ENCODE measurements at places on chromosomes 2 and 18. TPM values are rescaled to one million over a fixed set of nuclear protein-coding genes. Genes with fewer than 3 reads are reported as not detected.

DAPL1 gene
- not detected for total RNA-seq

ALPG gene
- not detected for total RNA-seq

TMEM198 gene
- total RNA-seq: 14.7 TPM

INHA gene
- total RNA-seq: 0.41 TPM

LYG1 gene
- total RNA-seq: 0.41 TPM

KLHL30 gene
- total RNA-seq: under 0.01 TPM

CKAP2L gene
- total RNA-seq: 2.0 TPM

FLACC1 gene
- total RNA-seq: 2.4 TPM

RGPD5 gene
- total RNA-seq: 22.4 TPM

RBM45 gene
- total RNA-seq: 26.1 TPM

GBX2 gene
- 0.41 TPM for total RNA-seq

HEATR5B gene
- total RNA-seq: 125 TPM

CCDC85A gene
- total RNA-seq: 31.0 TPM

SLC66A2 gene
- 29.8 TPM for total RNA-seq

SPHKAP gene
- total RNA-seq: 45.7 TPM

ANKRD62 gene
- total RNA-seq: not detected

PSMA8 gene
- total RNA-seq: not detected

PNPT1 gene
- 38.3 TPM for total RNA-seq

CD8A gene
- total RNA-seq: 1.2 TPM

ASB18 gene
- total RNA-seq: 0.82 TPM

ERFE gene
- total RNA-seq: 0.82 TPM

CRYGC gene
- total RNA-seq: not detected

BBS5 gene
- 12.6 TPM for total RNA-seq

ZSWIM2 gene
- total RNA-seq: 0.41 TPM

GALNT5 gene
- total RNA-seq: under 0.01 TPM

PRKAG3 gene
- total RNA-seq: not detected

SLC39A10 gene
- total RNA-seq: 172 TPM

ALPI gene
- not detected for total RNA-seq

VRK2 gene
- total RNA-seq: 6.1 TPM

MDH1B gene
- 4.5 TPM for total RNA-seq

LCT gene
- total RNA-seq: not detected

MYO5B gene
- total RNA-seq: 9.8 TPM

CRYGA gene
- total RNA-seq: not detected

E2F6 gene
- total RNA-seq: 12.2 TPM

RUFY4 gene
- not detected for total RNA-seq

GPR35 gene
- total RNA-seq: 0.41 TPM

PRSS56 gene
- under 0.01 TPM for total RNA-seq

SERPINB12 gene
- not detected for total RNA-seq

TMEM247 gene
- total RNA-seq: not detected

KRTCAP3 gene
- total RNA-seq: not detected

IL1RN gene
- total RNA-seq: not detected

ZFP36L2 gene
- 2.4 TPM for total RNA-seq

C2orf76 gene
- total RNA-seq: 11.0 TPM

RBM43 gene
- total RNA-seq: 2.0 TPM

ITGA6 gene
- 26.5 TPM for total RNA-seq

IL1RL1 gene
- not detected for total RNA-seq

NXPH2 gene
- total RNA-seq: 25.7 TPM

DSG3 gene
- under 0.01 TPM for total RNA-seq

KLF11 gene
- 13.0 TPM for total RNA-seq

GATA6 gene
- under 0.01 TPM for total RNA-seq

MRPS9 gene
- 10.2 TPM for total RNA-seq

LOXL3 gene
- 14.3 TPM for total RNA-seq

SEMA4C gene
- total RNA-seq: 52.6 TPM

COL5A2 gene
- 19.2 TPM for total RNA-seq

PIEZO2 gene
- 2.4 TPM for total RNA-seq

POTEI gene
- under 0.01 TPM for total RNA-seq

LRRC30 gene
- total RNA-seq: not detected

CDH2 gene
- 215 TPM for total RNA-seq

MC5R gene
- total RNA-seq: 2.9 TPM

All from frontal cortex (tissue), 4 donors.